Activated CD8-positive, alpha-beta memory T cell treated with anti-CD3 and anti-CD28 coated beads for 1 hour (primary cell): ENCODE measurements at places on chromosomes 6 and 20.

DNA sequence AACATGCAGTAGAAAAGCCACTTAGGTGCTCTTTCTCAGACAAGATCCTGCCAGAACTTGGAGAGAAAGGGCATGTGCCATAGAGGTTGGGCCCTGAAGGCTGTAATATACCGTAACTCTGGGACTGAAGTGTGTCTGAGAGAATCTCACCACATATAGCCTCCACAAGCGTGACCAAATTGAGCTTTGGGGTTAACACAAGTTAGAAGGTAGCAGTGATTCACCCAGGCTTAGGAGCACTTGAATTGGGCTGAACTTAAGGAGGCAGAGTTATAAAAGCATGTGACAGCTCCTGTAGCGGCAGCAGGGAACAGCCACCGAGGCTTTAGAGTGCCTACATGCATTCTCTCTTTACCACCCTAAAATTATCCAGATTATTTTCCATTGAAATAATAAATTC, 361.6 kb downstream of the PHF3 start:
- no peak for DNase-seq

DNA sequence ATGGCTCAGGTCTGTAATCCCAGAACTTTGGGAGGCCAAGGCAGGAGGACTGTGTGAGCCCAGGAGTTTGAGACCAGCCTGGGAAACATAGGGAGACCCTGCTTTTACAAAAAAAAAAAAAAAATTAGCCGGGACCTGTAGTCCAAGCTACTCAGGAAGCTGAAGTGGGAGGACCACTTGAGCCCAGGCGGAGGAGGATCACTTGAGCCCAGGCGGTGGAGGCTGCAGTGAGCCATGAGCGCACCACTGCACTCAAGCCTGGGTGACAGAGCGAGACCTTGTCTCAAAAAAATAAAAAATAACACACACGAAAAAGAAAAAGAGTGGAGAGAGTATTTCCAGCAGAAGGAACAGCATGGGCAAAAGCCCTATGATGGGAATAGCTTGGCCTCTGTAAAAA, 2.0 kb downstream of the TTLL9 start:
- DNase-seq: no peak

GRCh38 chr6:150079604-150080003, 10.7 kb upstream of the ULBP3 start:
- DNase-seq: no peak

DNA sequence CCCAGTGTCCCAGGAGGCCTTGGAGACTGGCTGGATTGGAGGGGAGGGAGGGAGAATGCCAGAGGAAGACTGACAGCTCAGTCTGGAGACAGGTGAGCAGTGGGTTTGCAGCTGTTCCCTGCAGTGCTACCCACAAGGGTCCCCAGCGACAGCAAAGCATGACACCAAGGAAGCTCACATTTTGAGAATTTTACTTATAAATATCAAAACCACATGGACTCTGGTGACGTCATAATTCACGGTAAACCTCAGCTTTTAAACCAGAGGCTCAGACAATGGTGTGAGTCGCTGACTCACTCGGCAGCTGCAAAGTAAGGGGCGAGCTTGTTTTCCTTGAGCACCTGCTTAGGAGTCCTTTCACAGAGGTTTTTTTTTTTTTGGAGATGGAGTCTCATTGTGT, 65.2 kb downstream of the THBS2 start:
- no peak for DNase-seq

DNA sequence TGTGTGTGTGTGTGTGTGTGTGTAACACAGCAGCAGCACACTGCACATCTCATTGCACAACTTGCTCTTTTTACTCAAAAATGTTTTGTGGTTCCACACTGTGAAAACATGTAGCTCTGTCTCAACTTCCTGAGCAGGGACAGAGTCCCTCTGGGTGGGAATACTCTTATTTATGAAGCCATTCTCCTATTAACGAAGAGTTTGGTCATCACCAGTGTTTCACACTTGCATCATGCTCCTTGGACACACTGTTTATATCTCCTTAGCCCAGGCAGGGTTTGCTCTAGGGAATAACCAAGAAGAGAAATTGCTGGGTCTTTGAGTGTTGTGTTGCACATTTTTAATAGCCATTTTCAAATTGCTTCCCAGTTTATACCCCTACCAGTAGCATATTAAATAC, 53.6 kb downstream of the ZNF831 start:
- no peak for DNase-seq

- no peak for DNase-seq
Observed at GRCh38 chr6:110137924-110138887, 41.3 kb downstream of the WASF1 start.

DNA sequence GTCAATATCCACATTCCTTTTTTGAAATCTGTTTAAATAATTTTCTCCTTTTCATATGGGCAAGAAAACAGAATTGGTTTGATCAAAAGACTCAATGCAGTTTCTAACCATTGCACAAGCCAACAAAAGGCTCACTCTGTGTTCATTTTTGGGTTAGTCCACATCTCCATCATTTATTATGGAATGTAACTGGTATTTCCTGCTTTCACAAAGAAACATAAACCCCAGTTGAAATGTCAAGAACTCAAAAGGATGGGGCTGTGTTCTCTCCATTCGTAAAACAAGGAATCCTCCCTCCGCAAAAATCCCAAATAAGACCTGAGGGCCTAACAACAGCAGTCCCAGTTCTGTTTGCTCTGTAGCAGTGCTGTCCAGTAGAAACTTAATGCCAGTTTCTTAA, 420.9 kb downstream of the GJA1 start:
- no peak for DNase-seq

- DNase-seq: no peak
Observed at GRCh38 chr6:147080225-147080624, 124.0 kb upstream of the STXBP5 start.

DNA sequence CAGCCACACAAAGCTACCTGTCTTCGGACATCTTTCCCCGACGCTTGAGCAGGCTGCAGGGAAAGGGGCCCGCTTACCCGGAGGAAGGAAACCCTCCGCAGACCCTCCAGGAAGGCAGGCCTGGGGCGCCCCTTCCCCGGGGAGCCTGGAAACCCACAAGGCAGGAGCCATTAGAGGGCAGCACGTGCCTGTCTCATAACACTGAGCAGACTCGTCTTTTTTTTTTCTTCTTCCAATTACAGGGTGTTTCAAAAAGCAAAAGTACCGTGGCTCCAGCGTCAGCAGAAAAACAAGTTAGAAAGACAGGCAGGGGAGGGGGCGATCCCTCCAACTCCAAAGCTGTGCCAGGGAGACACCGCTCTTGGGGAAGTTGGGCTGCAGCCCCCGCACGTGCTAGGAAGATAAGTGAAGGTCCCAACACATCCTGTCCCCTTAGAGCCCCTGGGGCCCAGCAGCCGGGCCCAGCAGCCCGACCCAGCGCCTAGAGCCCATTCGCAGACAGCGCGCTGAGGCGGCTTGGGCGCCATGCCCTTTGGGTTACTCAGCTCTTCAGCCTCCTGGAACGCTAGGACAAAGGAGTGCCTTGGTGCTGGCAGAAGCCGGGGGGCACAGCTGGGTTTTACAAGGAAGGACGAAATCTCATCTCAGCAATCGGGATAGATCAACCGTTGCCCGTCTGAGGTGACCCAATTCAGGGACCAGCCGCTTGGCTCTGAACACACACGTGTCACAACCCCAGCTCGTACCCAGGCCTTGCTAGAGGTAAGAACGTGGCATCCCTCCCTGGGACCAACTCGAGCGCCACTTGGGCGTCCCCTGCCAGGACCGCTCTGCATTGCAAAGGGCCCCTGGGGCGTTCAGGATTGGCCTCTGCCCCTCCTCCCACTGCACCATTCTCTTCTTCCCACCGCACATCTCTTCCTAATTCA, 136.3 kb downstream of the LY86 start:
- DNase-seq: peak; percentile 17

DNA sequence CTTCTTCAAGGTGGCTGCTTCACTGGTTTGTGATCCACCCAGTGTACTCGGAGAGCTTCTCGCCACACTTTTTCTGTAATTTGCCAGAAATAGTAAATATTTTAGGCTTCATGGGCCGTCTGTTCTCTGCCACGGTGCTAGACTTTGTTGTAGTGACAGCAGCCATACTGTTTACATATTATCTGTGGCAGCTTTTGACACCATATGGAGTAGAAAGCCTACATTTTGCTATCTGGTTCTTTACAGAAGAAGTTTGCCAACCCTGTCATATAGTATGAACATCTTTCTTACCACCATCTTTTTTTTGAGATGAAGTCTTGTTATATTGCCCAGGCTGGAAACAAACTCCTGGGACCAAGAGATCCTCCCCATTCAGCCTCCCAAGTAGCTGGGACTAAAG, 32.5 kb downstream of the FAM209B start:
- DNase-seq: no peak

DNA sequence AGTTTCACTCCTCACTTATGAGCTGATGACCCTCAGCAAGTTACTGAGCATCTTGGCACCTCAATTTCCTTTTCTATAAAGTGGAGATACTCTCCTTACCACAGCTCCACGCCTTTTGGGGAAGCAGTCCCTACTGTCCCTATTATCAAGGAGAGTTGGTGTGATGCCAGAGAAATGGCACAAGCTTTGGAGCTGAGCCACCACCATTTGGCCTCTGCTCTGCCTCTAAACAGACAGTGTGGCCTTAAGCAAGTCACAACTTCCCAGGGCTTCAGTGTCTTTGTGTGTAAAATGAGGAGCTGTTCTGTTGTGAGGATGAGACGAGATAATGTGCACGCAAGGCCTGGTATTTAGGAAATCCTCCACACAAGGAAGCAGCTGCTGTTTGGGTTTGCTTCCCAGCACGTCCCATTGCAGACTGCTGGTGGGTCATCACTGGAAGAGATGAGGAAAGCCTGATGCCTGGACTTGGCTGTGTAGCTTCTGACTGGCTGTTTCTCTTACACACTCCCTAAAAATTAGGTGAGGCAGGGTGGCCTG, 18.5 kb downstream of the NSFL1C start:
- no peak for DNase-seq

DNA sequence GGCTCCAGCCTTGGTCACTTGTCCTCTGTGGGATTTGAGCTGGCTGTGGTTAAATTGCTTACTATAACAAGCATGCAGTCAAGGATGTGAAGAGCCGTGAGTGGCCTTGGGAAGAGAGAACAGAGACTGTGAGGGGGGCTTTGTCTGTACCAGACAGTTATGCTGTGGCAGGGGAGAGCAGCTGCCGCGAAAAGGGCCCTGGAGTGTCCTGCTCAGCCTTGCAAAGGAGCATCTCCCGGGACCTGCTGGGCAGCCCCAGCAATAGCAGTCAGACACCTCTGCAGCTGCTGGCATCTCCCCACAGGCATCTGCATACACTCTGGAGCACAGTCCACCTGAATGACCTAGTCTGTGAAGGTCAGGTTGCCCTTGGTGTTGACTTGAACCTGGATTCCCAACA, 6.3 kb downstream of the EBF4 start:
- no peak for DNase-seq

GRCh38 chr6:89921691-89922090, 27.4 kb downstream of the GJA10 start:
- DNase-seq: no peak

DNA sequence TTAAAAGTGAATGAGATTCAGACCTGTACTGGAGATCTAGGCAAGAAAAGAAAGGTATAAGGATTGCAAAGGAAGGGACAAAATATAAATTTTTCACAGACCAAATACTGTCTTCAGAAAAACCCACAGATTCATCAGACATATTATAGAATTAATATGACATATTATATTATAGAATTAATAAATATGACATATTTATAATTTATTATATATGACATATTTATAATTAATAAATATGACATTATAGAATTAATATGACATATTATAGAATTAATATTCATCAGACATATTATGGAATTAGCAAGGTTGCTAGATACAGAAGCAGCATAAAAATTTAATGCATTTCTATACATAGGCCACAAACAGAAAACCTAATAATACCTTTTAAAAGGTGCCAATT, 44.7 kb upstream of the GNRH2 start:
- DNase-seq: no peak

DNA sequence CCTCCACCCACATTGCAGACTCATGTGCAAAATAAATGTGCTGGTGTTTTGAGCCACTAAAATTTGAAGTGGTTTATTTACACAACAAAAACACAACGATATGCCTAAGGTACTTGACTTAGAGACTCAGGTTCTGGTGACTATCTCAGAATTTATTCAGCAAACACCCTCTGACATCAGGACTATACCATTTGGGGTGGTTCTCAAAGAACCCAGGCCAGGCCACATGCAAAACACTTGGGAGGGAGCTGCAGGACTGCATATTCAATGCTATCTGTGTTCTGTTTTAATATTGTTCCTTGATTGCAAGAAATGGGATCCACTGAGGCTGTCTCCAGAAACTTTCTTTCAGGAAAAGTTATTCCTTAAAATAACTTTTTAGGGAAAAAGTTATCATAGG, 91.6 kb downstream of the LINC00237 start:
- DNase-seq: no peak

GRCh38 chr6:35892482-35892881, 28.4 kb downstream of the SRPK1 start:
- no peak for DNase-seq

GRCh38 chr20:37365760-37366638, 20.1 kb downstream of the SRC start:
- no peak for DNase-seq

DNA sequence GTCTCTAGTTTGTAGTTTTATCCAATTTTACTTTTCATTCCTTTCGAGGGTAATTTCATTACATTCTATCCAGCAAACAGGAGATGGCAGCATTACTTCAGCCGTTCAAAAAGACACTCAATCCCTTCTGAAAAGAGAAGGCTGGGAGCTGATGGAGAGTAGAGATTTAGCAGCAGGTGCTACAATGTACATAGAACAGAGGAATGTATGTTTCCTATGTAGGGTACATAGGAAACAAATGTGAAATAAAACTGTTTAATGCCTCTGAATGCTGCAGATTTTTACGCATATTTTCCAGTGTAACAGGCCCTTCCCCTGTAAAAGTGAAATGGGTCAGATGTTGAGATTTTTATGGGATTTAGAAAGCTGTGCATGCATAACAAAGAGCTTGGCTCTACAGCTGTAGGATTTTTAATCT, 16.0 kb downstream of the RPS12 start:
- DNase-seq: no peak

DNA sequence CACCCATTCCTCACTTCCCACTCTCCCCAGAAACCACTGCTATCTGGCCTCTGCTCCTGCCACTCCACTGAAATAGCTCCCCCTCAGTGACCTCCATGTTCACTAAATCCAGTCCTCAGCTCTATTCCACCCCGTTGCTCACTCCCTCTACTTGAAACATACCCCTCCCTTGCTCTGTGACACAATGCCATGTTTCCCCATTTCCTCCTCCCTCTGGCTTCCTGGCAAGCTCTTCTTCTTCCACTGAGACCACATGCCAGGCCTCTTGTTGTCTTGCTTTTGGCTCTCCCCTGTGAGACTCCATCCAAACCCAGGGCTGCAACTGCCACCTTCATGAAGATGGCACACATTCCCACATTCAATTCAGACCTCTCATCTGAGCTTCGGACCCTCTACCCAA, 13.9 kb downstream of the TMEM151B start:
- DNase-seq: no peak

- DNase-seq: no peak
Observed at GRCh38 chr20:58633161-58634053, 17.7 kb upstream of the STX16 start.

- peak; percentile 11 for DNase-seq
Observed at GRCh38 chr6:28657769-28658465, 132.2 kb downstream of the GPX5 start.

- no peak for DNase-seq
Observed at GRCh38 chr6:33995309-33996119, 150.4 kb downstream of the GRM4 start.
